ENCODE measurements at places on chromosomes 7 and 10.
A peak's percentile ranks its signal among the peaks of the same experiment; 100 is the strongest.

DNA sequence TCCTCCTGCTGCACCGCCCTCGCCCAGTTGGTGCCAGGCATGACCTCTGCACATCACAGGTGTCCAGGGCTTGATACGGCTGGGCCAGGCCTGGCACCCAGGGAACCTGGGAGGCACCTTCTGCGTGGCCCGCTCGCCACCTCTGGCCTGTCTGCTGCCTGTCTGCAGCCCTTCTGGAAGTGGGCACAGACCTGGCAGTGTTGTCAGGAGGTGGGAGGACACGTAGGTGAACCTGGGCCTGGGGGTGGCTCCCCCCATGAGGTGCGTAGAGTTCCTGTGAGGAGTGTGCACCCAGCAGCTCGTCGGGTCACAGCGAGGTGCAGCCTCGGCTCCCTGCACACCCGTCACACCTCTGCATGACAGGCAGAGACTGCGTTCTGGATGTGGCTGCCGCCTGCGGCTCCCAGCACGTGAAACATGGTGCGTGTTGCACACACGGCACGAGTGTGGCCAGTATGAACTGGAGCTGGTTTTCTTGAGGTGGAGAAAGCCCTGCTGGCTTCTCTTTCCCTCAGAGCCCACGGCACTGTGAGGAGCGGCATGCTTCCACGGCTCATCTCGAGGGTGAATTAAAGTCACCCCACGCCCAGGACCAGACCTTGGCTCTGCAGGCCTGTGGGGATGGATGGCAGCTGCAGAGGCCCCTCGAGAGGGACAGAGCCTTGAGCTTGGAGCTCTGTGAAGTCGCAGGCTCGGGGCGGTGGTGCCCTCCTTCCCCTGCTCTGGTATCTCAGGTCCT is 24.8 kb downstream of the INPP5A start:
- no peak for DNase-seq

GRCh38 chr7:47611045-47611511 is 29.2 kb upstream of the TNS3 start:
- DNase-seq: no peak

- DNase-seq: no peak
Observed at GRCh38 chr10:126101325-126101724, 205.0 kb downstream of the FANK1 start.

DNA sequence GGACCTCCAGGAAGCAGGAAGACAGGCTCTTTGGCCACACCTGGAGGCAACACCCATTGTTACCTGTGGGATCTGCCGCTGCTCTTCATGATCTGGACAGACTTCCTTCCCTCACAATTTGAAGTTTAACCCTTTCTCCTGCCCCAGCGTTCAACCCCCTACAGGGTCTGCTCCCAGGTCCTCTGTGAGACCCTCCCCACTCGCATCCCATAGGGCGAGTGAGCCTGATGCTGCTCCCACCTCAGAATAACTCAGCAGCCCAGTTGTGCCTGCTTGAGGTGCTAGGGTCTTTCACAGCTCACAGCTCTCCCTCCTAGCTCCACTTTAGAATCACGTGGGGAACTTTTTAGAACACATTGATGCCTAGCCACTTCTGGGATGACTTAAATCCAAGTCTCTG is 61.8 kb upstream of the C10orf90 start:
- DNase-seq: no peak

GRCh38 chr7:92691578-92691977 is 101.4 kb upstream of the FAM133B start:
- DNase-seq: peak; percentile 68

DNA sequence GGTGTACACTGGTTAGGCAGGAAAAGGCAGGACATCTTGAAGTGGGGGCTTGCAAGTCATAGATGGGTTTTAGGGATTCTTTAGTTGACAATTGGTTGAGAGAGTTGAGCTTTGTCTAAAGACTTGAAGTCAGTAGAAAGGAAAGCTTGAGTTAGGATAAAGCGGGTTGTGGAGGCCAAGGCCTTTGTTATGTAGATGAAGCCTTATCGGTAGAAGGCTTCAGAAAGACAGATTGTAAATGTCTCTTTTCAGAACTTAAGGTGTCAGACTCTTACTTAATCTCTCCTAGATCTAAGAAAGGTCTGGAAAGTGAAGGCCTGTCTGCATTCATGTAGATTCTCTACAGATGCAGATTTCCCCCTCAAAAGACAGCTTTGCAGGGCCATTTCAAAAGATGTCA is 177.4 kb downstream of the HECW1 start:
- no peak for DNase-seq

- peak; percentile 27 for DNase-seq
Observed at GRCh38 chr7:142481548-142481947, 223.7 kb upstream of the PRSS58 start.
